ENCODE measurements at places on chromosomes 1 and 21.
A peak's percentile ranks its signal among the peaks of the same experiment; 100 is the strongest.

DNA sequence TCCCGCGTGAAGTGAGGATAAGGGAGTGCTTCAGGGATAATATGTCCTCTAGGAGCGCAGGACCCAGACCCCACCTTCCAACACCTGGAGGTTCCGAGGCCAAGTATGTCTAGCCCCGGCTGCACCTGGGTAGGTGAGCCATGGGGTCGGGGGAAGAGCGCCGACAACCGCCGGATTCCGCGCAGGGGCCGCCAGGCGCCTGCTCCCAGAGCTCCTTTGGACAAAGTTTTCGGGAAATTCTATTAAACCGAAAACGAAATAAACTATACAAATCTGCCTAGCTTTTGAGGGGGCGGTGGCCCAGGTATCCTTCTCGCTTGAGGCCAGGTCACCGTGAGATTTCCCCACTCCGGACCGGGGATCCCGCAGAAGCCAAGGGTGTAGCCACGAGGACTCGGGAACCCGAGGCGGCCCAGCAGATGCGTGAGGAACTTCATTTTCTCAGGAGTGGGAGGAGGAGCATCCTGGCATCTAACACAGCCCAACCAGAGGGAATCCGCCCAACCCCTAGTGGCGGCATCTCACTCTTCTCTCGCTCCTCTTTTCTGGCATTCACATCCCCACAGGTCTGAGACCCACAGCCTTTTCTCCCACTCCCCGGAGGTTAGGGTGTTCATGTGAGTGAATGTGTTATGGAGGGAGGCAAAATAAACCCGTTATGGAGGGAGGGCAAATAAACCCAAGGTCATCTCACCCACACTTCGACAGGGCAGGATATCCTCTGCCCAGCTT, 2.3 kb upstream of the DMRTA2 start:
- no peak for DNase-seq

GRCh38 chr1:47992720-47993415, 4.3 kb downstream of the TRABD2B start:
- DNase-seq: no peak

- no peak for DNase-seq
Observed at GRCh38 chr1:244089561-244089960, 38.5 kb downstream of the ZBTB18 start.

- no peak for DNase-seq
Observed at GRCh38 chr1:19750101-19750881, 49.4 kb downstream of the TMCO4 start.

GRCh38 chr1:86924324-86924960, 10.0 kb downstream of the HS2ST1 start:
- no peak for DNase-seq

GRCh38 chr1:54663725-54664124, 22.1 kb downstream of the MROH7 start:
- no peak for DNase-seq

- DNase-seq: no peak
Observed at GRCh38 chr1:223780949-223781348, 64.8 kb downstream of the TP53BP2 start.

- no peak for DNase-seq
Observed at GRCh38 chr1:234579967-234580366, 30.0 kb downstream of the IRF2BP2 start.

DNA sequence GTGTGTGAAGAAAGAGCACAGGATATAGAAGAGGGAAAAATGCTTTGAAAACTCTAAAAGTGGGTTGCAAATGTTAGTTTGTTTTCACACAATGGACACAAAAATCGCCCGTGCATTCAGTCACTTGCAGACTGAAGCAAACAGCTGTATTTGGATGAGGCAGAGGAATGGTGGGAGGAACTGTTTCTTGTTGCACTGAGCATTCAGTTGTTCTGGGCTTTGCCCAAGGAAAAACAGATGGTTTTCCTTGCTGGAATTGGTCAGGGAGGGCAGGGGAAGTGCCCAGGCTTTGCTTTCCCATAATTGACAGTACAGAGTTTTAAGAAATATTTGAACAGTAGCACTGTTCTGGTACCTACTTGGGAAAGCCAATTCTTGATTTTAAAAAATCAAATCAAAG, 19.5 kb upstream of the WARS2 start:
- no peak for DNase-seq

GRCh38 chr21:26965907-26966581, 844 bp downstream of the ADAMTS5 start:
- DNase-seq: no peak

DNA sequence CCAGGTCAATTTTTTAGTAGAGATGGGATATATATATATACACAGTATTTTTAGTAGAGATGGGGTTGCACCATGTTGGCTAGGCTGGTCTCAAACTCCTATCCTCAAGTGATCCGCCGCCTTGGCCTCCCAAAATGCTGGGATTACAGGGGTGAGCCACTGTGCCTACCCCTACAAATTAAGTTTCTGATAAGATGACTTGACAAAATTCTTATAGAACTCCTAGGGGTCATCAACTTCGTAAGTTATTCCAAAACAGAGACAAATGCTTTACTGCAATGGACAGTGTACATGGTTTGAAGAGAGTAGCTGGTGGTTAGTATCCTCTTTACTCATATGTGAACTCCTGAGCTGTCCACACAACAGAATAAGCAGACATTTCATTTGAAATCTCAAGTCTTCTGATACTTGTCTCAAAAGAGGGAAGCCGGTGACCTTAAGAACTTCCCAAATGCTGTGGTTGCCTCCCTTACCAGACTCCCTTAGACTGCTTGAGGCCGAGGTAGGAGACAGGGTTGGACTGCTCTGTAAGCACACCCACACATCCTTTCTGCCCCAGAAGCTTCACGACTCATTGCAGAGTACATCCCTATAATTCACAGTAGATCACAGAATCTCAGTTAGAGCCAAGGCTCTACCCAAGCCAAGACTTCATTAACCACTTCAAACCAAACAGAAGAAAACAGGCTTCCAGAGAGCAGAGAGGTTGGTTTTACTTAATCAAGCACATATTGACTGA, 244.1 kb upstream of the IRF2BP2 start:
- no peak for DNase-seq

DNA sequence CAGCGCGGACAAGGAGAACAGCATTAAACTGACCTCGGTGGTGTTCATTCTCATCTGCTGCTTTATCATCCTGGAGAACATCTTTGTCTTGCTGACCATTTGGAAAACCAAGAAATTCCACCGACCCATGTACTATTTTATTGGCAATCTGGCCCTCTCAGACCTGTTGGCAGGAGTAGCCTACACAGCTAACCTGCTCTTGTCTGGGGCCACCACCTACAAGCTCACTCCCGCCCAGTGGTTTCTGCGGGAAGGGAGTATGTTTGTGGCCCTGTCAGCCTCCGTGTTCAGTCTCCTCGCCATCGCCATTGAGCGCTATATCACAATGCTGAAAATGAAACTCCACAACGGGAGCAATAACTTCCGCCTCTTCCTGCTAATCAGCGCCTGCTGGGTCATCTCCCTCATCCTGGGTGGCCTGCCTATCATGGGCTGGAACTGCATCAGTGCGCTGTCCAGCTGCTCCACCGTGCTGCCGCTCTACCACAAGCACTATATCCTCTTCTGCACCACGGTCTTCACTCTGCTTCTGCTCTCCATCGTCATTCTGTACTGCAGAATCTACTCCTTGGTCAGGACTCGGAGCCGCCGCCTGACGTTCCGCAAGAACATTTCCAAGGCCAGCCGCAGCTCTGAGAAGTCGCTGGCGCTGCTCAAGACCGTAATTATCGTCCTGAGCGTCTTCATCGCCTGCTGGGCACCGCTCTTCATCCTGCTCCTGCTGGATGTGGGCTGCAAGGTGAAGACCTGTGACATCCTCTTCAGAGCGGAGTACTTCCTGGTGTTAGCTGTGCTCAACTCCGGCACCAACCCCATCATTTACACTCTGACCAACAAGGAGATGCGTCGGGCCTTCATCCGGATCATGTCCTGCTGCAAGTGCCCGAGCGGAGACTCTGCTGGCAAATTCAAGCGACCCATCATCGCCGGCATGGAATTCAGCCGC, 2.5 kb downstream of the S1PR1 start:
- no peak for DNase-seq

DNA sequence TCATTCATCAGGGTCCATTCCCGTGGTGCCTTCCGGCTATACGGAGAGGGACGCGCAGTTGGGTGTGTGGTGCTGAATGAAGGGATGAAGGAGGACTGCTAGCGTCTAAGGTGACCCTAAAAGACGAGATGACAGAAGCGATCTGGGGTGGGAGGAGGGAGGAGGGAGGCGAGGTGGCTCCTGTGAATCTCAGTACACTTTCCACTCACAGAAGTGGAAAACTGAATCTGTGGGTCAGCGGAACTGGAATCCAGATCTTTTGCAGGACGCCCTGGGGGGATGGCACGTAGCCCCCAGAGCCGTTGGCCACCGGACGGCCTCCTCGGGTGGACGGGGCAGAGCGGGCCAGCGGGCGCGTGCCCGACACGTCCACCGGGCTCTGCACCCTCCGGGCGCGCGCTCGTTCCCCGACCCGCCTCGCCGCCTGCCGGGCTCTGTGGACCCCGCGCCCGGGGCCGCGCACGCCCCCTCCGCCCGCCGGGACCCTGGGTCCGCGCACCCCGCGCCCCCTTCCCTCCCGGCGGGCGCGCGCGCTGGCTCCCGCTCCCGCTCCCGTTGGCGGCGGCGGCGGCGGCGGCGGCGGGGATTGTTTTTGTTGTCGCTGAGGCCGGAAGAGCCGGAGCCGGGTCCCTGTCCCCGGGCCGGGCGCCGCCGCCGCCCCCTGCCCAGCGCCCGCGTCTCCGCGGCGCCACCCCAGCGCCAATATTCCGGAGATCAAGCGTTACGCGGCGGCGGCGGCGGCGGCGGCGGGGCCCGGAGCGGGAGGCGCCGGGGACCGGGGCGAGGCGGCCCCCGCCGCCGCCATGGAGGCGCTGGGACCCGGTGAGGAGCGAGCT, at the start of gene AGO4:
Gene AGO4 (plus strand): TSS at position 403 of the 836 bp plus-strand sequence. CDS start 401 bp downstream, at position 804.
- DNase-seq: peak; percentile 49

DNA sequence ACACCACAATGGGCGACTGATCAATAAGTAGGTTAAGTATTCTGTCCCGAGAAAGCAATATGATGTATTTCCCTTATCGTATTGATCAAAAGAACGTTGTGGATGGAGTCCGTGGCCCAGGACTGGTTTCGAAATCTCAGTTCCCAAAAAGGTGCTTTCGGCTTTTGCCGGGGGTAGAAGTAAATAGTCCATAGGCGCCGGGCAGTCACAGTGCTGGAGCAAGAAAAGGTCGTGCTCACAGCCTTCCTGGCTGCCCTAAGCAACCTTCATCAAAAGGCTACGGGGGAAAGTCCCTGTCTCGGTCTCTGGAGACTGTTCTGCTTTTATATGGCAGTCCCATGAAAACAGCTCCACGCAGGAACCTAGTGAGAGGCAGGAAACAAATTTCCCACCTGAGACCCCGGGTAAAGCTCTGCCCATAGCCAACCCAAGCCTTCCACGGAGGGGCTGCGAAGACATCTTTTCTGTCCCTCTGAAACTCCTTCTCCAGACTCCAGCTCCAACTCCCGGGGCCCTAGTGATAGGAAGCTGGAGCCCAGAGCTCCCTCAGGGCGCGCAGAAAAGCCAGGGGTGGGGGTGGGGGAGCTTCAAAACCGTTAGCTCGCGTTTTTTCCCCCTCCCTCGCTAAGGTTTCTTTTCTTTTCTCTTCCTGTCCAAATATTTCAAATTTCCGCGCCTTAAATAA, 7.0 kb downstream of the CDKN2C start:
- peak; percentile 31 for DNase-seq

- no peak for DNase-seq
Observed at GRCh38 chr1:204044448-204044847, 28.5 kb upstream of the SOX13 start.

- DNase-seq: no peak
Observed at GRCh38 chr1:34907487-34908090, 21.9 kb downstream of the DLGAP3 start.
